ENCODE measurements at places on chromosomes 16 and 17. TPM values are rescaled to one million over a fixed set of nuclear protein-coding genes. Genes with fewer than 3 reads are reported as not detected.

PIK3R5 gene
- total RNA-seq = under 0.01 TPM

- DNase-seq = no peak
Measured at GRCh38 chr17:73748508-73748907, 104.3 kb upstream of the SDK2 start.

DNA sequence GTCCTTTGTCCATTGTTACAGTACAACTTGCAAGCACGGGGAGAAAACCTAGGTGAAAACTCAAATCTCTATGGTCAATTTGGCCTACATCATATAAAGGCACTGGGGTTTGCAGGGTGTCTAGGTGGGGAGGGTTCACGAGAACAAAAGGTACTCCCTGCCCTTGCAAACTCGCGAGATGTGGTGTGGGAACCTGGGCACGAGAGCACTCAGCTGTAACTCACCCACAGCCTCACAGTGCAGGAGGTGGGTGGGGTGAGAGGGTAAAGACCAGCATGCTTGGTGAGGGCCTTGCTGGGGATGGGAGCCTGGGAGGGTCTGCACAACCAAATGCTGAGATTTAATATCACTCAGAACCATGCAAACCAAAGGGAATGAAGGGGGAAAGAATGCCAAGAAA lies 18.4 kb upstream of the ZNF594 start:
- no peak for DNase-seq

DNA sequence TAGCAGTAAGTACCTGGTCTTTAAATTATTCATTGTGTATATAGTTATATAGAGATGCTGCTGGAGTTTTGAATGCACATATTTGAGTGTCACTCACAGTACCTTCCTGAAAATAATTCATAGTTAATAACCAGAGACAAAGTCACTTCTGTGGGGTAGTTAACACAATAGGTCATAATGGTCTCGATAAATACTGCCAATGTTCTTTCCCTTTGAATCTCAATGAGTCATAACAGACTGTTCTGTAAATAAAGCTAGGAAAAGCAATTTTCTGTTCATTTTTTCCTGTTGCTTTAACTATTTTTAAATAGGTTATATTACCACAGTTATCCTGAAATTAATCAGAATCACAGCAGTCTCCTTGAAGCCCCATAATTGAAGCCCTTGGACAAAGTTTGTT lies 87.2 kb downstream of the MAP2K4 start:
- peak; percentile 13 for DNase-seq

GRCh38 chr17:40540448-40540847 lies 24.8 kb downstream of the CCR7 start:
- no peak for DNase-seq

DNA sequence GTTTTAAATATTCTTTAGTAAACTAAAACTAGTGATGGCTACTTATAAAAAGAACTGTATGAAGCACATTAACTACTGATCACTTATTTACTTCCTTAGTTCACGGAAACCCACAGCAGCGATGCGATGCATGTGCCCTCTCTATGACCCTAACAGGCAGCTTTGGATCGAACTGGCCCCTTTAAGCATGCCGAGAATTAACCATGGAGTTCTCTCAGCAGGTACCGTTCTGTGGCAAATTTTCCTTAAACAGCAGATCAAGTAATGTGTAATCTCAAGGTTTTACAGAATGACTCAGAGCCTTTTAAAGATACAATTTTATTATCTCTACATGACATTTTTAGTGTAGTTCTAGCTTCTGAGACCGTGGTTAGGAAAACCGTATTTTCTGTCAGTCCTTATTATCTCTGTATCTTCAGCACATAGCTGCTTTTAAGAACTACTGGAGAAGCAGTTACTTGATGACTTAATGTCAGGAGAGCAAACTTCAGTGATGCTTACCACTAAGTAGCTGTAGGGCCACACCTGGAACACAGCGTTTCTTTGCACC lies 43.0 kb downstream of the GAN start:
- peak; percentile 69 for DNase-seq

DNA sequence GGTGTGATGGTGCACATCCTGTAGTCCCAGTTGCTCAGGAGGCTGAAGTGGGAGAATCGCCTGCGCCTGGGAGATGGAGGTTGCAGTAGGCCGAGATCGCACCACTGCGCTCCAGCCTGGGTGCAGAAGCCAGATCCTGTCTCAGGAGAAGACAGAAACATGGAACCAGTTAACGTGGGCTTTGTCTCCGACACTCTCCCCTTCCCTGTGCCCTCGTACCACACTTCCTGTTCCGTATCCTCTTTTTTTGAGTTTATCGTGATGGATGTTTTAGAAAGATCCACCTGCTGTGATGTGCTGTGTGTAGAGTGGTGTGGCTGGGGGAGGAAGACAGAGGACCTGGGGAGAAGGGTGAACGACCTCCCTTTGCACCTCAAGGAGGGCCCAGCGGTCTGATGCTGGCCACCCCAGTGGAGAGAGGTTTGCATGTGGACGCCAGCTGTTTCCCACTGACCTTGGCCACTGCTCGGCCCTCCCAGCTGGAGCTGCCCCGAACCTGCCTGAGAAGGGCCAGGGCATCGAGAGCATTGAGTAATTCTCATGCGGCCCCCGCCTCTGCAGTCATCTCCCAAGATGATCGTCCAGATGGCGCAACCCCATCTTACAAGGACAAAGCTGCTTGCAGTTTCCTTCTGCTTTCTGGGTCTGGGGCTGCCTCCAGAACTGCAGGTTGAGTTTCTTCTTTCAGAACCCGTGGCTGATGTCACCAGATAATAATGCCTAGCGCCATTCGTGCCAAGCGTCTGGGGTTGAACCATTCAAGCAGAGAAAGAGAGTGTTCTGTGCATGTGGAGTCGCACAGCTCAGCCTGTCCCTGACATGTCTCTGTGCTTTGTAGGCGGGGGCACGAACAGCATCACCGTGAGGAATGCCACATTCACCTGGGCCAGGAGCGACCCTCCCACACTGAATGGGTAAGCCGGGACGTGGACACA lies 126.3 kb downstream of the ABCC1 start:
- peak; percentile 88 for DNase-seq

Measured in fibroblast of villous mesenchyme (primary cell).